ENCODE measurements at places on chromosomes 16 and 17. TPM values are rescaled to one million over a fixed set of nuclear protein-coding genes. Genes with fewer than 3 reads are reported as not detected.

DNA sequence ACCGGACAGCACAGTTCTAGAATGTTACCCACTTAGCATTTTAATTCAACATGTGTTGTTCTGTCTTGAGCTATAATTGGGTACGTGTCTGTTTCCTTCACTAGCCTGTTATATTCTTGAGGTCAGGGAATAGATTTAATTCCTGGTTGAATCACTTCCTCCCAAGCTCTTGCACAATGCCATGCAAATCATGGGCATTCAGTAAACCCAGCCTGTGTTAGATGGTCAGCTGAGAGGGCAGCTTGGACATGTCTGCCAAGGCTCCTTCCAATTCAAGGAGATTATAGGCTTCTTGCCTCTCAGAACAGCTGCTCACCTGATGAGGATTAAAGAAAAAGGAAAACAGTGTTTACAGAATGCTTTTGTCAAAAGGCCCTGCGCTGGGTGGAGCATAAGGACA is 12.6 kb downstream of the C1QTNF1 start:
- H3K4me1 ChIP-seq, result no peaks in the 10 kb centered on the region
- no peak overlapping the region for H3K4me3 ChIP-seq
- no peak overlapping the region for H3K27ac ChIP-seq

GRCh38 chr17:59038734-59039133 is 67.9 kb downstream of the TRIM37 start:
- H3K4me3 ChIP-seq, result no peak overlapping the region
- no peaks in the 10 kb centered on the region for H3K27me3 ChIP-seq
- no peak for DNase-seq
- H3K4me1 ChIP-seq, result no peaks in the 10 kb centered on the region
- no peaks in the 10 kb centered on the region for H3K36me3 ChIP-seq

Gene HEATR9
- polyA plus RNA-seq, result not detected

DNA sequence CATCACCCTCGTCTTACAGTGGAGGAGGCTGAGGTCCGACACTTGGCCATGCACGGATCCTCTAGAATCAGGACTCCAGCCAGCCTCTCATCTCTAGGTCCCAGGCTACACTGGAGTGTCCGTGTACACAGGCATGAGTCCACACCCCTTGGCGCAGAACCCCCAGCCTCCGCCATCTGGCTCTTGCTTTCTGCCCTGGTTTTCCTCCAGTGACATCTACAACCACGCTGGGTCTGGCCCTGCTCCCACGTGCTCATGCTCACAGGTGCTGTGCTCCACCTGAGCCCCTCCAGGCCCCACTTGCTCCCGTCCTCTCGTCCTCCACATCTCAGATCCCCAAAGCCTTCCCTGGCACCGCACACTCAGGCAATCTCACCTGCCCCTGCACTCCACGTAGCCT is 260.8 kb downstream of the ENGASE start:
- no peaks in the 10 kb centered on the region for H3K4me1 ChIP-seq
- no peaks in the 10 kb centered on the region for H3K27me3 ChIP-seq
- no peaks in the 10 kb centered on the region for H3K36me3 ChIP-seq
- no peak overlapping the region for H3K27ac ChIP-seq
- no peak overlapping the region for H3K4me3 ChIP-seq

DNA sequence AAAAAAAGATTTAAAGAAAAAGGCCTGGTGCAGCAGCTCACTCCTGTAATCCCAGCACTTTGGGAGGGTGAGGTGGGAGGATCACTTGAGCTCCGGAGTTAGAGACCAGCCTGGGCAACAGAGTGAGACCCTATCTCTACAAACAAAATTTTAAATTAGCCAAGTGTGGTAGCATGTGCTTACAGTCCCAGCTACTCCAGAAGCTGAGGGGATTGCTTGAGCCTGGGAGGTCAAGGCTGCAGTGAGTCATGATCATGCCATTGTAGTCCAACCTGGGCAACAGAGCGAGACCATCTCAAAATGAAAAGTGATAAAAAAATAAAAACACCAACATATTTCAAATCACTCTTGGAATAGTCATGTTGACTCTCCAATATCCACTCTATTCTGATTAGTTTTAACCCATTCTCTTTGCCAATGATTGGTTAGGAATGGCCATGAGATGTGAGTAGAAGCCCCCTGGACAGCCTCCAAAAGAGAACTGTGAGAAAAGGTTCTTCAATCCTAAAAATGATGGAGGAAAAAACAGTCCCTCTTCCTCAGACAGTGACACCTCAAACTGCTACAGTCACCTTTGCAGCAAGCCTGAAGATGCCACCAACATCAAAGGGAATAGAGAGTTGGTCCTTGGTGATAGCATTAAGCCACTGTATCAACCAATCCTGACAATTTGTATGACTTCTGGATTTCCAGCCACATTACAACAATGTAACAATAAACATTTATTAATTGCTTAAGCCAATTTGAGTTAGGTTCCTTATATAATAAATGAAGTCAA is 2.9 kb upstream of the KANSL1 start:
- no peaks in the 10 kb centered on the region for H3K4me1 ChIP-seq
- H3K27ac ChIP-seq, result no peak overlapping the region
- no peaks in the 10 kb centered on the region for H3K36me3 ChIP-seq
- H3K4me3 ChIP-seq, result no peak overlapping the region

DNA sequence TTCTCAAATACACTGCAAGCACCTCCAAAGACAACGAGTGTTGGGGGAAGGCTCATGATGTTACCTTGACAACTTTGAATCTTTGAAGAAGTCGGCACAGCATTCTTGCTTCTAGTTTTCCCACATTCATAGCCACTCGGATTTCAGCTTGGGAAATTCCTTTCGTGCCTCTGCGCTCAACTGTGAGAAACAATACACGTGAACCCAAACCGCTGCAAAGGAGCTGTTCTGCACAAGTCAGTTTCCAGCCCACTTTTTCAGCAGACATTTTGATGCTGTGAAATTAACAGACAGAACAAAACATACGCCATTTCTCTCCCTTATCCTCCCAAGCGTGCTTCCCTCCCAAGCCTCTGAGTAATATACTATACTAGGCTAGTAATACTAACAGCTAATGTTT is 41.2 kb downstream of the GTF3C1 start:
- H3K27me3 ChIP-seq, result no peaks in the 10 kb centered on the region
- H3K36me3 ChIP-seq, result peaks cover 39% of the 10 kb centered on the region

- H3K27me3 ChIP-seq, result no peaks in the 10 kb centered on the region
- no peak overlapping the region for H3K4me3 ChIP-seq
- H3K4me1 ChIP-seq, result no peaks in the 10 kb centered on the region
- peak; percentile 82 for DNase-seq
- H3K36me3 ChIP-seq, result no peaks in the 10 kb centered on the region
Observed at GRCh38 chr17:48878920-48879898, 13.4 kb upstream of the ATP5MC1 start.

GRCh38 chr16:49352892-49353291 is 20.7 kb upstream of the C16orf78 start:
- DNase-seq, result no peak
- no peak overlapping the region for H3K27ac ChIP-seq
- no peaks in the 10 kb centered on the region for H3K4me1 ChIP-seq
- H3K4me3 ChIP-seq, result no peak overlapping the region

GRCh38 chr16:69707920-69708683 is 18.3 kb downstream of the NQO1 start:
- DNase-seq, result peak; percentile 52
- no peak overlapping the region for H3K4me3 ChIP-seq
- H3K36me3 ChIP-seq, result no peaks in the 10 kb centered on the region
- no peaks in the 10 kb centered on the region for H3K4me1 ChIP-seq
- no peaks in the 10 kb centered on the region for H3K27me3 ChIP-seq

DNA sequence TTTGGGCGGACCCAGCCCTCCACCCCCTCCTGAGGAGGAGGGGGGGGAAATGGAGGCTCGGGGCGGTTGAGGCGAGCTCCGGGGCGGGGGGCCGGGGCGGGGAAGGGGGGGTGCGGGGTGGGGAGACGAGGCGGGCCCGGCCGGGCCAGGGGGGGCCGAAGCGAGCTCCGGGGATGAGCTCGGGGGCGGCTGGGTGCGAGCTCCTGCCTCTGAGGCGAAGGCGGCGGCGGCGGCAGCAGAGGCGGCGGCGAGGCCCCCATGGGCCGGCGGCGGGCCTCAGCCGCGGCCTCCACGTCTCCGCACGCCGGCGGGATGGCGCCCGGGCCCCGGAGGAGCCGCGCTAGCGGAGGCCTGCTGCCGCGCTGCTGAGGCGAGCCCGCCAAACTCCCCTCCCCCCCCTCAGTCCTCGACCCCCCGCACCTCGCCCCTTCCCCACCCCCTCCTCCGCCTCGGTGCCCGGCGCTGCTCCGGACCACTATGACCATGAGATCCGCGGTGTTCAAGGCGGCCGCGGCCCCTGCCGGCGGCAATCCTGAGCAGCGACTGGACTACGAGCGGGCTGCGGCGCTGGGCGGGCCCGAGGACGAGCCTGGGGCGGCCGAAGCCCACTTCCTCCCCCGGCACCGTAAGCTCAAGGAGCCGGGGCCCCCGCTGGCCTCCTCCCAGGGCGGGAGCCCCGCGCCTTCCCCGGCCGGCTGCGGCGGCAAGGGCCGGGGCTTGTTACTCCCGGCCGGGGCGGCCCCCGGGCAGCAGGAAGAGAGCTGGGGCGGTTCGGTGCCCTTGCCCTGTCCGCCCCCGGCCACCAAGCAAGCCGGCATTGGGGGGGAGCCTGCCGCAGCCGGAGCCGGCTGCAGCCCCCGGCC is 596 bp downstream of the MSL1 start:
- H3K36me3 ChIP-seq, result peaks cover 4% of the 10 kb centered on the region
- H3K27me3 ChIP-seq, result no peaks in the 10 kb centered on the region
- DNase-seq, result peak; percentile 62
- H3K4me1 ChIP-seq, result peaks cover 8% of the 10 kb centered on the region

DNA sequence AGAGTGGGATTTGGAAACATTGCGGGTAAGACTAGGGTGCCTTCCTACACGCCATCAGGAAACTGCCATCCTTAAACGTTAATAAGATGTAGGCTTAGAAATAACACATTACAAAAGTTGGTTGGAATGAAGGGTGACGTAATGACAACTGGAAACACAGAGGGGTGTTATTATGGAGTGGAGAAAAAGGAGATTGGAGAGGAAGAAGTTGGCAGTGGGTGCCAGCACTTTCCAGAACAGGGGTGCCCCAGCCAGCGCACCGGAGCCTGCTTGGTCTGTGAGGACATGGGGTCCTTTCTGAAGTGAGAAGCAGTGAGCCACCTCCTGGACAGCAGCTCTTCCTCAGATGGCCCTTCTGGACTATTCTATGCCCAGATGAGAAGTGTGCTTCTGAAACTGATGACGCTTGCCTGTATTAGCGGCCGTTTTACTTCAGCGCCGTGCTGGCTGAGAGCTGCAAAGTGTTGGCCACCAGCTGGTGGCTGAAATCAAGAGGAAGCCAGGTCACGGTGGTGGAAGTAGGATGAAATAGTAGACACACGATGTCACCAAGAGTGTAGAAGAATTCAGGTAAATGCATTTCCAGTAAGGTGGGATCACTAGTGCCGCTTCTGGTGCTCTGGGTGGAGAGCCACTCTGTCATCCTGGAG is 244.8 kb downstream of the NTN1 start:
- no peaks in the 10 kb centered on the region for H3K36me3 ChIP-seq
- H3K27me3 ChIP-seq, result no peaks in the 10 kb centered on the region
- no peak overlapping the region for H3K27ac ChIP-seq
- DNase-seq, result peak; percentile 39
- H3K4me1 ChIP-seq, result no peaks in the 10 kb centered on the region

DNA sequence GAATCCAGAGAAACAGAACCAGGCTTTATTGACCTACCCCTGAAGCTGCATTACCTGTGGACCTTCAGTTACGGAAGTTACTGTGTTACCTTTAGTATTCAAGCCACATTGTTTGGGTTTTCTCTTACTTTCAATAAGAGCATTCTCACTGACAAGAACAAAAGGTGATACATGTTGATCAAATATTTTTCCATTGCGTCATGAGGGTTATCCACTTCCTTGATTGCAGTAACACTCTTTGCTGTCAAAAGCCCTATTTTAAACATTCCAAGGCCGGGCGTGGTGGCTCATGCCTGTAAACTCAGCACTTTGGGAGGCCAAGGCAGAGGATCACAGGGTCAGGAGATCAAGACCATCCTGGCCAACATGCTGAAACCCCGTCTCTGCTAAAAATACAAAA is 28.6 kb upstream of the PAFAH1B1 start:
- no peaks in the 10 kb centered on the region for H3K27me3 ChIP-seq
- DNase-seq, result no peak
- no peak overlapping the region for H3K27ac ChIP-seq
- H3K4me3 ChIP-seq, result no peak overlapping the region

- no peaks in the 10 kb centered on the region for H3K27me3 ChIP-seq
- DNase-seq, result no peak
- no peaks in the 10 kb centered on the region for H3K4me1 ChIP-seq
- H3K36me3 ChIP-seq, result no peaks in the 10 kb centered on the region
- H3K27ac ChIP-seq, result no peak overlapping the region
Observed at GRCh38 chr17:72063262-72063661, 57.6 kb upstream of the SOX9 start.

DNA sequence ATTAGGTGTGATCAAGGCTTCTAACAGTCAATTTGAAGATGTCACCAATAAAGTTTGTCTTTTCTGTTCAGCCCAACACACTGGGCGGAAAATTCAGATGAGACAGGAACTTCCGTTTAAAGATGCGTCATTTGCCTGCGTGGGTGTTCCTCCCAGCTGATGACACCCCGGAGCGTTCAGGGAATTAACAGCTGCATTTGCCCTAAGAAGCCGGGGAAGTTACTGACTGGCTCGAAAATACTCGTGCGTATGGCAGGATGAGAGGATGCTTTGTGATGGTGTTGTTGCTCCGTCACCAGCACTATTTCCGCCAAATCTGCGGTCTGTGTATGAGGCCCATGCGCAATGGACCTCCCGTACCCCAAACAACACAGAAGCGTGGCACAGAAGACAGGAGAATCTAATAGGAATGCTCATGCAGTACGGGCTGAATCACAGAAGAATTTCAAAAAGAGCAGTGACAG is 11.9 kb upstream of the PVALEF start:
- no peak overlapping the region for H3K27ac ChIP-seq
- H3K27me3 ChIP-seq, result no peaks in the 10 kb centered on the region
- DNase-seq, result no peak
- no peaks in the 10 kb centered on the region for H3K4me1 ChIP-seq
- H3K4me3 ChIP-seq, result no peak overlapping the region

DNA sequence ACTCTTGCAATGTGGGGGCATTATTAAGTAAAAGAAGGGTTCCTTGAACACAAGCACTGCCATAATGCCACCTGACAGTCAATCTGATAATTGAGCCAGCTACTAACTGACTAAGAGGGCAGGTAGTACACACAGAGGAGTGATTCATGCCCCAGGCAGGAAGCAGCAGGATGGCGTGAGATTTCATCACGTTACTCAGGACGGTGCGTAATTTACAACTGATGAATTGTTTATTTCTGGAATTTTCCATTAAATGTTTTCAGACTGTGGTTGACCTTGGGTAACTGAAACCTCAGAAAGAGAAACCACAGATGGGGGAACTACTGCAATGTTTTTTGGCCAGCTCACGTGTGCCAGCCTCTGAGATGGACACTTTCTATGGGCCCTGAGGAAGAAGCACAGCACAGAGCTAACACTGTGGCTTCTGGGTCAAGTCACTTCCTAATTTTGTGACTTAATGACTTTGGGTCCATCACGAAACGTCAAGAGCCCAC is 46.7 kb downstream of the C17orf67 start:
- H3K36me3 ChIP-seq, result no peaks in the 10 kb centered on the region
- H3K27ac ChIP-seq, result no peak overlapping the region
- peaks cover 2% of the 10 kb centered on the region for H3K27me3 ChIP-seq
- DNase-seq, result no peak
- H3K4me1 ChIP-seq, result no peaks in the 10 kb centered on the region
- no peak overlapping the region for H3K4me3 ChIP-seq

GRCh38 chr16:89292443-89293078 is 75.1 kb downstream of the ZNF778 start:
- H3K4me1 ChIP-seq, result no peaks in the 10 kb centered on the region
- H3K4me3 ChIP-seq, result no peak overlapping the region
- no peaks in the 10 kb centered on the region for H3K27me3 ChIP-seq
- peaks cover 11% of the 10 kb centered on the region for H3K36me3 ChIP-seq
- no peak overlapping the region for H3K27ac ChIP-seq
- DNase-seq, result no peak

GRCh38 chr16:27318392-27319256 is 4.8 kb downstream of the IL4R start:
- H3K4me3 ChIP-seq, result no peak overlapping the region
- peak overlapping the region; percentile 58 for H3K27ac ChIP-seq
- peak; percentile 52 for DNase-seq
- H3K36me3 ChIP-seq, result no peaks in the 10 kb centered on the region

Measured in kidney (tissue), 22 donors.